ENCODE measurements at places on chromosomes 3 and 15.

DNA sequence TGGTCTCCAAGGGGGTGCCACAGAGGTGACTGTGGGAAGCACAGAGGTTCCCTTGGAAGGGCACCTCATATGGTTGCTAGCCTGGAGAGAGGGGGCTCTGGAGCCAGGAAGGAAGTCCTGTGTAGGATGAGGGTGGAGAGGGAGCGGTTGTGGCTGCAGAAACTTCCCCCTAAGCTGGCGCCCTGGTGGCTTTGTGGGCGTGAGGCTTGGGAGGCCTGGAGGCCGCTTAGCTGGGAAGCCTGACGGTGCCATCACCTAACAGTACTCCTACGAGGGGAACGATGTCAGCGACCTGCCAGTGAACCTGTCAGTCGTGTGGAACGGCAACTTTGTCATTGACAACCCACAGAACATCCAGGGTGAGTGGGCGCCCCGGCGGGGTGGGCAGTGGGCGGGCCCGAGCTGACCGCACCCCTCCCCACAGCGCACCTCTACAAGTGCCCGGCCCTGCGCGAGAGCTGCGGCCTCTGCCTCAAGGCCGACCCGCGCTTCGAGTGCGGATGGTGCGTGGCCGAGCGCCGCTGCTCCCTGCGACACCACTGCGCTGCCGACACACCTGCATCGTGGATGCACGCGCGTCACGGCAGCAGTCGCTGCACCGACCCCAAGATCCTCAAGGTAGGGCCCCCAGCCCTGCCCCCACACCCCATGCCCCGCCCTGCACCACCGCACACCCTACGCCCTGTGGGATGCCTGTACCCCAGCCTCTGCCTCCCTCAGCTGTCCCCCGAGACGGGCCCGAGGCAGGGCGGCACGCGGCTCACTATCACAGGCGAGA lies 31.0 kb downstream of the PLXNA1 start:
- DNase-seq = no peak

GRCh38 chr15:34594361-34594760 lies 10.9 kb upstream of the GOLGA8B start:
- DNase-seq = no peak

GRCh38 chr3:196163666-196164493 lies 47.3 kb downstream of the ZDHHC19 start:
- no peak for DNase-seq

GRCh38 chr15:100772892-100773520 lies 106.6 kb upstream of the ALDH1A3 start:
- DNase-seq = no peak

DNA sequence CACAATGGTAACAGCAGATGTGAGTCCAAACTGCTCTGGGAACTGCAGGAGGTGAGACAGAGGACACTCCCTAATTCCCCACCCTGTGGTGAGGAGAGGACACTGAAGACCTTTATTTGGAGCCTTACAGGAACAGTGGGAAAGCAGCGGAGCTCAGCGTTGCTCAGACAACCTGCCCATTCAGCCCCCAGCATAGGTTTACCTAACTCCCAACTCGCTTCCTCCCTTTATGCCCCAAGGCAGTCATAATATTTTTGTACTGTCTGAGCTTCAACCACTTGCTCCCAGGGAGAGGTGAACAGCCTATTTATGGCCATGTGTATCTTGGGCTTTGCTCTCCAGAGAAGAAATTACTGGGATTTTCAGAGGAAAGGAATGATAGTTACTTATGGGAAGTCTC lies 34.1 kb downstream of the SHC4 start:
- peak; percentile 23 for DNase-seq

- DNase-seq = no peak
Measured at GRCh38 chr3:171815973-171816595, 5.8 kb upstream of the PLD1 start.

DNA sequence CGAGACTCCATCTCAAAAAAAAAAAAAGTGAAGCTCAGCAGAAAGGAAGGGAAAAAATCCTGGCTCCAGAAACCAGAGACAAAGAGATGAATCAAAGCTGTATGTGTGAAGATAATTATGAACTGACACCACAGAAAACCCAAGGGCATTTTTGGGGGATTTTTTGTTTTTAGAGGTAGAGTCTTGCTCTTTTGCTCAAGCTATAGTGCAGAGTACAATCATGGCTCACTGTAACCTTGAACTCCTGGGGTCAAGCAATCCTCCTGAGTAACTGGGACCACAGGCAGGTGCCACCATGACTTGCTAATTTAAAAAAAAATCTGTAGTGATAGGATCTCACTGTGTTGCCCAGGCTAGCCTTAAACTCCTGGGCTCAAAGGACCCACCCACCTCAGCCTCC lies 22.8 kb downstream of the HCLS1 start:
- DNase-seq = no peak

- peak; percentile 91 for DNase-seq
Measured at GRCh38 chr3:168117059-168117458, 21.3 kb upstream of the GOLIM4 start.

DNA sequence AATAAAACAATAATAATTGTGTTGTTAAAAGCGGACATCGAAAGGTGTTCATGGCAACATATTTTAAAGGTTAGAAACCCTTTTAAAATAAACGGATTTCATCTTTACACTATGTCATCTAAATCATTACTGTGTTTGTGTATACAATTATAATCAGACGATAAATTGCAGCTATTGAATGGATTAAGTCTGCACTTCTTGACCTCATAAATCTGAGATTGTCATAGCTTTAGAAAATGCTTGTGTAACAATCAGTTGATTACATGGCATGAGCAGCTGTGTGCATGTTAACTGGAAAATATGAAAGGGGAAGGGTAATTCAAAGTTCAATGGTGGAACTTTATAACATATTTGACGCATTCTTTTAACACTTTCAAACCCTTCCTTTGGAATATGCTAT lies 152.4 kb upstream of the MDFIC2 start:
- no peak for DNase-seq

GRCh38 chr15:96790004-96790403 lies 459.5 kb downstream of the NR2F2 start:
- peak; percentile 1 for DNase-seq

- DNase-seq = no peak
Measured at GRCh38 chr3:2770451-2770850, 339.7 kb downstream of the IL5RA start.

- peak; percentile 48 for DNase-seq
Measured at GRCh38 chr3:99023590-99024192, 122.2 kb upstream of the DCBLD2 start.

- DNase-seq = no peak
Measured at GRCh38 chr3:135975536-135975935, 10.0 kb downstream of the PPP2R3A start.

DNA sequence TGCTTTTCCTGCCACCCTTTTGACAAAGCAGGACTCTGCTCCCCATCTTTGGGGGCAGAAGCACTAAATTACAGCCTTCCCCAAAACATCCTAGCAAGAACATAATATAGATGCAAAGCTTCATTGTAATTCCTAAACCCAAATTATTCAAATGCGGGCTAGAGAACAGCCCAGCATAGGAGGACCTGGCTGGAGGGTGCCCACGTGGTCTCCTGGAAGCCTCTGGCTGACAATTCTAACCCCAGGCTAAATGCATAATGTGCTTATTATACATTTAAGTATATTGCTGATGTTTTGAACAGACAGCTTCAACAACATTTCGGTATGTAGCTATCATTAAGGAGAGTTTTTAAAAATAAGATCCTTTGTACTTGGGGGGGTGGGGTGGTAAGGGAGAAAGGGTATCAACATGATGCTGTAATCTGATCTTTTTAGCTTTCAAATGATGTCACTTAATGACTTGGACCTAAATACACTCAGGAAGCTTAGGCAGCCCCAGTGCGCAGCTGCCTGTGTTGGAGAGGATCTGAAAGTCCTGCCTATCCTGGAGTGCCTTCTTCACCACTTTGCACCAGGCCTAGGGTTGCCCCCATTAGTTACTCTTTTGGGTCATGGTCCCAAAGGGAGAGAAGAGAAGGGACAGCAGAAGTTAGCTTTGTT lies 57.2 kb upstream of the USP3 start:
- DNase-seq = no peak

GRCh38 chr3:41915353-41915752 lies 46.5 kb downstream of the ULK4 start:
- no peak for DNase-seq

DNA sequence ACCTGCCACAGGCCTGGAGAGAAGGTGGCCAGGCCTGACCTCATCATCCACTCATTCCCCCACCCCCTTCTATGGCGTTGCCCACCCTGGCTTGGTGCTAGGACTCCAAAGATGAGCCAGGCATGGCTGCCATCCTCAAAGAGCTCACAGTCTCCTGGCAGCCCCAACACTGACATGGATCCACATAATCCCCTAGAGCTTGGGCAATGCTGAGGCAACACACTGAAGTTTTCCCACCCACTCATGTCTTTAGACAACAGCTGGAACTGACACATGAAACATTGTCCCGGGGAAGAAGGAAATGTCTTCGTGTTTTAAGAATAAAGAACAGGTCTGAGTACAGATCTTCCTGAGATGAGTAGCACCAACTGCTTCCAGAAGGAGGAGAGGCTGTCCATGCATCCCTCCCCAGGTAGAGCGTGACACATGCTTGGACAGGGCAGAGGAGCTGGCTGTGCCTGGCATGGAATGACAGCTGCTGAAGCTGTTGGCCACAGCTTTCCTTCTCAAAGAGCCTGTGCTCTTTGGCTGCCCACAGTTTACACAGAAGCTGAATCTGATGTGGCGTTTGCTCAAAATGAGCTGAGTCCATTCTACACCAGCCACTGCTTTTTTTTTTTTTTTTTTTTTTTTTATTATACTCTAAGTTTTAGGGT lies 70.1 kb downstream of the HOMER2 start:
- DNase-seq = no peak

DNA sequence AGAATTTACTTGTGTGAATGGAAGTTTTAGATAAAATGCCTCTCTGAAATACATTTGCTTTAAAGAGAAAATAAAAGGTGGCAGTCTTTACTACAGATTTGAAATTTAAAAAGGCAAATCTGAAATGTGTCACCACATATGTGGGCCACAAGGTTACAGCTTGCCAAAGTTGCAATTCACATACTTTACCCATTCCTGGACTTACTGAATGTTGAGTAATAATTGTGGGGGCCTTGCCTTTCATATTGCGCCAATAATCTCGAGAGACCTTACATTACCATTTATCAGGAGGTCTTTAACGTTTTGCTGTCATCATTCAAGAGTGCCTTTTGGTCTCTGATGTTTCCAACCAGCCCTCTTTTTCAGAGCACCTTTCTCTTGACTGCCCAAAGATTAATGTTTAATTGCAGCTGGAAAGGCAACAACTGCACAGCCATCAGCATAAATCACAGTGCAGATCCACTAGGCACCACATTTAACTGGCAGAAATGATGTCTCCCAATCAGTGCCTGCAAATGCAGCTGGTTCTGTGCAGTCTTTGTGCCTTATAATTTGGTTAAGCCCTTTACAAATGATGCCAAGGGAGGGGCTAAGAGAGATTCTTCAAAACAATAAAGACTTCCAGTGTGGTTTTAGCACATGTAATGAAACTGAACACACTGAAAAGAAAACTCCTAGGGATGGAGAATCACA lies 206.8 kb downstream of the MAGI1 start:
- DNase-seq = peak; percentile 63

GRCh38 chr15:67422296-67422695 lies 98.6 kb upstream of the C15orf61 start:
- DNase-seq = no peak

- peak; percentile 37 for DNase-seq
Measured at GRCh38 chr3:77536038-77536775, 496.3 kb downstream of the ROBO2 start.

- no peak for DNase-seq
Measured at GRCh38 chr15:55277116-55277564, 12.5 kb downstream of the RAB27A start.

- no peak for DNase-seq
Measured at GRCh38 chr3:82001276-82001923, 240.0 kb upstream of the GBE1 start.

DNA sequence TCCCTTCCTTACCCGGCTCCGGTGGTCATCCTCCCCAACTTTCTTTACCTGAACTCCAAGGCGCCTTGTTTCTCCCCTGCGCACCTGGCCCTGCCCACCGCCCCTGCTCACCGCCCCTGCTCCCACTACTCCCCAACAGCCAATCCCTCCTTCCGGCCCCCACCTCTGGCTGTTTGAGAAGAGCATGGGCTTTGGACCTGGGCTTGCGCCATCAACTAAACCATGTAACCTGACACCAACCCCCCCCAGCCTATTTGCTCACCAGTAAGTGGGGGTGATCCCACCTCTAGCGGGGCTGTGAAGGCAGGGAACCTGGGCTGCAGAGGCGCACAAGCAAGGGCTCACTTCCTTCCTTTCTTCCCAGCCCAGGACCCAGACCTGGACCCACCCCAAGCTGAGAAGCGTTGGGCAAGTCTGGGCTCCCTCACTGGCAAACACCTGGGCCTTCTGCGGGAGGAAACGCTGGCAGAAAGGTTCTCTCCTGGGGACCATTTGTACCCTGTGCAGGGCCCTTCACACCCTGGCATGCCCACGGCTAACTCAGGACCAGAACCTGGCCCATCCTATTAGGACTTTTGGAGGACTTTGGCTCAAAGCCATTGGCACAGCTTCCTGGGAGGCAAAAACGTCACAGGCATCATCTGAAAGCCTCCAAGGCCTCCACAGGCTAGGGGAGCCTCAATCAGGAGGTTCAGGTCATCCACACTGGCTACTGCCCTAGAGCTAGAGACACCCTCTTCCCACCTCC lies at the start of gene PLXNB1:
TSS of gene PLXNB1 (minus strand) at position 127 of the 748 bp plus-strand sequence. CDS start 5,475 bp downstream, outside the sequence.
- peak; percentile 95 for DNase-seq

DNA sequence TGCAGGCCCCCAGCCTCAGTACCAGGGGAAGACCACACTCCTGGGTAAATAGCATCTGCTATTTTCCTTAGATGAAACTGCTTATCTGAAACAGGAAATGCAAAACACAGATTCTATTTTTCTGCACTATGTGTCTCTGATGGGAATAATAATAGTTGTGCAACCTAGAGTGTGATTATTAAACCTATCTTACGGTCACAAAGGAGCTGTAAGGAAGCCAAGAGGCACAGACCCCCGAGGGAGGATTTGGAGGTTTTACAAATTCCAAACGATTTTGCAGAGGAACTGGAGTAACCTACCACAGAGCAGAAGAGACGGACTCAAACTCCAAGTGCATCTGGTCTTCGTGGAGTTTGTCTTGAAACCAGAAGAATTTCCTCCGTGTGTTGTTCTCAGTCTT lies 14.1 kb upstream of the APOD start:
- DNase-seq = no peak

DNA sequence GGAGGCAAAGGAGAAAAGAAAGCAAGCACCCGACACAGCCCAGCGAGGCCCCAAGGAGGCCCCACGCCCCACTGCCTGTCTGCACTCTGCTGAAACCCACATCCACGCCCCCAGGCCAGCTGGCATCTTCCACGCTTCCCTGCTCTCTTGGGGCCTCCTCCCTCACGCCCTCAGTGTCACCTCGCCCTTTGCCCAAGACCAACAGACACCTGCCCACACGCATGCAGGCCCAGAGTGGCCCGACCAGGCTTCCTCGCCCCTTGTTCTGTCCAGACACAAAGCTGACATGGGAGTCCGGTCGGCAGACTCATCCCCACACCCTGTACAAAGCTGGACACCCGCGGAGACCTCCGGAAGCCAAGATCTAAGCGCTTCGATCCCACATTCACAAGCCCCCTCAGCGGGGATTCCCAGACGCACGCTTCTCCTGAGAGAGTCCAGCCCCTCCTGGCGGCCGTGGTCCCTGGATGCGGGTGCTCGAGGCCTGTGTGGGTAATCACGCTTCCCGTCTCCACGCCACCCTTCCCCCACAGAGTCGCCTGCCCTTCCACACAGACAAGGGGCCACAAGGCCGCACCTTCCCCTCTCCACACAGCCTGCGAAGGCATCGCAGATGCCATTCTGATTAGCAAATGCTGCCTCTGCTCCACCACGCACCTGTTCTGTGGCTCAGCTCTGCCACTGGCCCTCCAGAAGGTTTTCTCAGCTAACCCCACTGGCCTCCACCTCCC lies 176.6 kb downstream of the XXYLT1 start:
- no peak for DNase-seq

All from epithelial cell of esophagus (primary cell).